Thoracic aorta endothelial cell (primary cell): ENCODE measurements at places on chromosomes 7 and 10. TPM values are rescaled to one million over a fixed set of nuclear protein-coding genes. Genes with fewer than 3 reads are reported as not detected.

The LRRC61 gene
- total RNA-seq: 0.13 and 0.36 TPM in 2 replicates

The EPHA1 gene
- under 0.01 TPM in 1 of 2 replicates, not detected in the other for total RNA-seq

The GIMAP6 gene
- 155 and 156 TPM in 2 replicates for total RNA-seq

The MEOX2 gene
- not detected in 2 replicates for total RNA-seq

The AMZ1 gene
- 0.14 TPM in 1 of 2 replicates, not detected in the other for total RNA-seq

The PTPRE gene
- 63.3 and 67.2 TPM in 2 replicates for total RNA-seq

The ASB10 gene
- total RNA-seq: not detected in 2 replicates

The CALCR gene
- not detected in 2 replicates for total RNA-seq

The FXYD4 gene
- total RNA-seq: not detected in 2 replicates

The MYH16 gene
- total RNA-seq: 0.93 and 1.1 TPM in 2 replicates

The AIFM2 gene
- total RNA-seq: 3.6 and 6.0 TPM in 2 replicates

The TMEM120A gene
- total RNA-seq: 17.3 and 19.8 TPM in 2 replicates

The CYP2C19 gene
- total RNA-seq: not detected in 2 replicates

The SEC61A2 gene
- 6.6 and 10.8 TPM in 2 replicates for total RNA-seq

The UTF1 gene
- not detected in 2 replicates for total RNA-seq

The LSM8 gene
- 40.6 and 51.3 TPM in 2 replicates for total RNA-seq

The SPDYE9 gene
- total RNA-seq: not detected in 2 replicates

The ELFN1 gene
- total RNA-seq: 0.53 and 0.86 TPM in 2 replicates

The GPR26 gene
- not detected in 2 replicates for total RNA-seq

The PAX4 gene
- not detected in 2 replicates for total RNA-seq

The HEPACAM2 gene
- total RNA-seq: not detected in 2 replicates

The SNX13 gene
- 55.1 and 62.9 TPM in 2 replicates for total RNA-seq

The LOXL4 gene
- 1.2 and 1.6 TPM in 2 replicates for total RNA-seq
